Stimulated activated CD4-positive, alpha-beta T cell treated with anti-CD3 and anti-CD28 coated beads, Interleukin-1b, Interleukin-23, amount 100 ng/mL, for 4 hours (primary cell): ENCODE measurements at places on chromosomes 2 and 18.

- DNase-seq, result no peak
Measured at GRCh38 chr2:144631636-144632035, 111.7 kb upstream of the ZEB2 start.

DNA sequence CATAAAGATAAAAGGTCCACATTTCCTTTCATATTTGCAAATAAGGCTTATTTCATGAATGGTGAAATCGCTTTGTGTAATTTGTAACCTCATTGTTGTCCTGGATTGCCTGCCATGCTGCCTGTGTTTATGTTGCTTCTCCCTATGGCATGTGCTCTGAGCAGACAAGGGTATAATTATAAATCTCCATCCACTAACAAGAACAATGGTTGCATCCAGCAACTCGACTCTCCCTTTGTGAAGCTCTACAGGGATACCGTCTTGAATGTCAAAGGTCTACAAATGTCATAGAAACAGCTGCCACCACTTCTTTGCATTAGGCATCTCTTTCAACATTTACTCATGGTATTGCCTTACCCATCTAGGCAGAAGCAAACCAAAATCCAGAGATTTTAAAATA is 209.6 kb downstream of the SLC8A1 start:
- DNase-seq, result no peak

GRCh38 chr2:9760069-9760901 is 83.0 kb upstream of the TAF1B start:
- no peak for DNase-seq

- DNase-seq, result no peak
Measured at GRCh38 chr18:3593381-3593903, 143.5 kb downstream of the TGIF1 start.

DNA sequence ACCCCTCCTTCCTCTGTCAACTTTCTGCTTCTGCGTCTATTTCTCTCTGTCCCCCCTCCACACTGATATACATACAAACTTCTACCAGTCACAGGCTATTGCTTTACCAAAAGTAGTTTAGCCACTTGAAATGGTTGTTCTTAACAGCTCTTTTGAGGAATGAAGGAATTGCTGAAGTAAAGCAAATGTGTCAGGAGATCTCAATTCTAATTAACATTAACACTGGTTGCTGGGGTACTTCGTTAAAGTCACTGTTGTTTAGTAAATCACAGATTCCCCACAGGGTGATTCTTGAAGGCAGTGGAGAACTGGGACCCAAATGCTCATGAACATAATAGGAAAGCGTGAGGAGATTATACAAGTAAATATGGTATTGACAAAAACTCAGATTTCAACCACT is 232.8 kb downstream of the NYAP2 start:
- DNase-seq, result no peak

DNA sequence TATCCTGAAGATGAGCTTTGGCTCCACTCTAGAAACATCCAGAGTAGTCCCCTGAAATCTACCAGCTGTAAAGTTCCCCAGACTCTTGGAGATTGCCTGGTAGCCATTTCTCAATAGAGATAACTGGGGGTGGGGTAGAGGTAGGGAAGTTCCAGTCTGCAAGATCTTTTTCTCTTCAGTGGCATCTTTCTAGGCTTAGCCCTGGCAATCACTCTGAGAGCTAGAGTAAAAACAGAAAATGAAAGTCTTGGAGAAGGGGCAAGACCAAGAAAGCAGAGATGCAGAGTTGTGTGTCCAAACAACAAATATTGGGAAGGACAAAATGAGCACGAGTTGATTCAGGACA is 41.8 kb upstream of the LCLAT1 start:
- DNase-seq, result no peak

- no peak for DNase-seq
Measured at GRCh38 chr2:146701183-146701582, 1143.6 kb upstream of the ACVR2A start.

DNA sequence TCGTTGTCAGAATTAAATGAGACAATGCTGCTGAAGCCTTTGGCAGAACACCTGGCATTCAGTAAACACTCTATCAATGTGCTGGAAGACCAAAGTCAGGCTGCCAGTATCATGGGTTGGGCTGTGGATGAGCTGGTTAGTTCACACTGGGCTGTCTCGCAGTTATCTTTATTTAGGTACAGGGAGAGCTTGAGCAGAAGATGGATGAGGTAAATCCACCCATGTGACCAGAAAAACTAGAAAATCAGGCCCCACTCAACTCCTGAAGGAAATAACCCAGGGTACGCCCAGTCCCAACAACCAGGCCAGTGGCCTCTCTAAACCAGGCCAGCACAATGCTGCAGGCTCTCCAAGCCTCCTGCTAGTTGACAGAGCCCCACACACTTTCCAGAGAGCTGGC is 330.3 kb downstream of the TNS1 start:
- no peak for DNase-seq

- no peak for DNase-seq
Measured at GRCh38 chr18:8627107-8627472, 17.9 kb downstream of the RAB12 start.

DNA sequence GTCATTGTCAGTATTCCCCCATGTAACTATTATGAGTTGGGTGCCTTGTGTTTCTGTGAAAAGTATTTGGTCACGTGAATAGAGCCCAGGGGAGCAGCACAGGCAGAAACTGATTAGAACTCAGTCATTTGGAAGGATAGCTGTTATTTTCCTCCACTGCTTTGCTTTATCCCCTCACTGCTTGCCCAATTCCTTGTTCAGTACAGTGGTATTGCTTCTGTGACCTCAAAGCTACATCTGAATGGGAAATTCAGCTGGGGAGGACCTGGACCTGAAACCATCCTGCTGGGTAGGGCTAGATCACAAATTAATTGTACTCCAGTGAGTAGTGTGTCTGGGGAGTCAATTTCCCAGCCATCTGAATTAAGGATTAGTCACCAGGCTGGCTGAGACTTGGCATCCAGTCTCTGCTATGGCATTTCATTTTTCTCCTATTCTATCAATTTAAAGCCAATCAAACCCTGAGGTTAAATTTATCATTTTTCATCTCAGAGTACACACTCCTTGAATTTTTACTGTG is 1231.6 kb upstream of the GYPC start:
- DNase-seq, result no peak

GRCh38 chr2:17538844-17539554 is 1.5 kb upstream of the VSNL1 start:
- no peak for DNase-seq

- DNase-seq, result no peak
Measured at GRCh38 chr18:36469461-36469860, 171.9 kb downstream of the FHOD3 start.

- no peak for DNase-seq
Measured at GRCh38 chr2:220782609-220783113, 789.4 kb downstream of the EPHA4 start.

DNA sequence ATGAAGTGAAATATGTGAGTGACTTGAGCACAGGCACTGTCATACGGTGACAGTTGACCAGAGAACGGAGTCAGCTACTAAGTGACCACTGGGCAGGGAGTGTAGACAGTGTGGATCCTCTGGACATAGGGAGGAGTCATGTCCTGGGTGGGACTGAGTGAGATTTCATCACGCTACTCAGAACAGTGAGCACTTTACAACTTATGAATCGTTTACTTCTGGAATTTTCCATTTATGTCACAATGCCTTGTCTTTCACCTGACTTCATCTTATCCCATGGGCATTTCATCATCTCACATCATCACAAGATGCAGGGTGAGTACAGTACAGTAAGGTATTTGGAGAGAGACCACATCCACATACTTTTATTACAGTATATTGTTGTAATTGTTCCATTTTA is 29.0 kb downstream of the PTPRM start:
- no peak for DNase-seq

- no peak for DNase-seq
Measured at GRCh38 chr2:168030862-168031624, 216.4 kb downstream of the STK39 start.
